Choroid plexus epithelial cell (primary cell): ENCODE measurements at places on chromosomes 12 and 14.

DNA sequence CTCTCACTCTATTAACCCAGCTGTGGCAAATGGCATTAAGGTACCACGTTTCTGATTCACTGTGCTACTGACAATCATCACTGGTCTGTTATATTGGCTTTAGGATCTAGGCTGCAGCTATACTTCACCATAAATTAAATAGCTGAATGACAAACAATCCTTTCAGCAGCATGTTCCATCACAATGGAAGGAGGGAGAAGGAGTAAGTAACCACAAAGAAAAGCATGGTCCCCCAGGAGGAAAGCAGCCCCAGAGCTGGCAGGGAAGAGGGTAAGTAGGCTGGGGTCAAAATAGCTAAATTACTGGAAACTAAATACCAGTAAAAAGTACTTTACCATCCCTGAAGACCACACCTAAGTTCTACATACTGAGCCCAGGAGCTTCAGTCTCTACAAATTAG is 2.8 kb downstream of the ARMH4 start:
- DNase-seq, result no peak

DNA sequence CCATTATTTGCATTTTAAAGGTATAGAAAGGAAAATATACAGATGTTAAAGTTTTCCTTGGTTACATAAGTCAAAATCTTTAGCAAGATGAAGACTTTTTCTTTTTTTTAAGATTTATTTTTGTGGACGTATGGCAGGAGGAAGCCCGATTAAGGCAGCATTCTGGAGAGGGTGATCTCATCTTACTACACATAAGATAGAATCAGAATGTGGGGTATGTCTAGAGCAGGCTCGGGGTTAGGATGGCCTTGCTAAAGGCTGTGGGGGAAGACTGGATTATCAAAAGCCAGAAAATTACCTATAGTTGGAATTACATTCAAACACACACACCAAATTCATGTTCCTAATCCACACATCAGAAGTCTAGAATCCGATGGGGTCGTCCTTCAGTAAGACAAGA is 79.6 kb upstream of the OTOGL start:
- no peak for DNase-seq

DNA sequence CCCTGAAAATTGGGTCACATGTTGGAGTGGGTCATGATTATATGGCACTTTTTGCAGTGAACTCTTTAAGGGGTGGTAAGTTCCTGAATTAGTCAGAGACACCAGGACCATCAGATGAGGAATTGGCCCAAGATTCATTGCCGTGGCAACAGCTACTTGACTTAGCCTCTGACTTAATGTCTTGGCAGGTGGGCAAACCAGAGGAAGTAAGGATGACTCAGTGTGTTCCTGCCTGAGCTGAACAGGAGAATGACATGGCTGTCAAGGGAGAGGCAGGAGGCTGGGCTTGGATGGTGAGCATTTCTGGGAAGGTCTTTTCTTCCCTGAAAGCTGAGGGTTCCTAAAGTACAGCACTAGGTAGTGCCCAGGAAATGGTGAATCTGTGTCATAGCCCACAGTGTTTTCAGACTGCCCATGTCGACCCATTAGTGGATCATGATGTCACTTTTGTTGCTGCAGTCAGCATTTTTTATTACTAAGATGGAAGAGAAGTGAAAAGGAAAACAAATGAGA is 170.1 kb upstream of the PWP1 start:
- DNase-seq, result peak; percentile 96

DNA sequence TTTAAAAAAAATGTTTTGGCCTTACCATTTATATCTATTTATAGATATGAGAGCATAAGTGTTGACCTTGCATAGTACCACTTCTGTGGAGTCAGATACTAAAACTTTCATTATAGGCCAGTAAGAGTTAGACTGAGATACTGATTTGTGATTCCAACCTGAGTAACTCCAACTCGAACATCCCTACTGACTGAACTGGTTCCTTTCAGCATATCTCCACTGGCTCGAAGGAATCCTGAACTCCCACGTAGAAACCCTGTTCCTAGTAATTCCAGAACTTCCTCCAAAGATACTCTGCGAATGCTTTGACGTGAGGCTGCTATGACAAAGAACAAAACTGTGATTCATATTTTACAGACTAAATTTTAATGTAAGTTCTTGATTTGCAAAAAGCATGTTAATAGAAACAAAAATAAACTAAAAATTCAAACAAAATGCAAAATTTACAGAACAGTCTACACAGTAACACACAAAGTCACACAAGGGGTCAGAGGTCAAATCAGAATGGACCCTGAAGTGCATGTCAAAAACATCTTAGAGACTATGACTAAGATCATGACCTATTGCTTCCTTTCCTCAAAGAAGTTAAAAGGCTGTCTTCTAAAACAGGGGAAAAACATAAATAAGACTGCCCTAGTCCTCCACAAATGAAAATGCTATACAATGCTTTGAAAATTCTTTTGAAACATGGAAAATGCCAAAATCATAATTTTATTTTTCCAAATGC is 31.5 kb downstream of the HEATR5A start:
- peak; percentile 71 for DNase-seq

- DNase-seq, result no peak
Measured at GRCh38 chr12:93524386-93525133, 47.9 kb upstream of the SOCS2 start.

- no peak for DNase-seq
Measured at GRCh38 chr12:51369581-51369980, 21.6 kb downstream of the GALNT6 start.

- peak; percentile 26 for DNase-seq
Measured at GRCh38 chr12:64431791-64432190, 20.1 kb upstream of the TBK1 start.

GRCh38 chr12:54981796-54982195 is 2.8 kb downstream of the TESPA1 start:
- DNase-seq, result no peak

DNA sequence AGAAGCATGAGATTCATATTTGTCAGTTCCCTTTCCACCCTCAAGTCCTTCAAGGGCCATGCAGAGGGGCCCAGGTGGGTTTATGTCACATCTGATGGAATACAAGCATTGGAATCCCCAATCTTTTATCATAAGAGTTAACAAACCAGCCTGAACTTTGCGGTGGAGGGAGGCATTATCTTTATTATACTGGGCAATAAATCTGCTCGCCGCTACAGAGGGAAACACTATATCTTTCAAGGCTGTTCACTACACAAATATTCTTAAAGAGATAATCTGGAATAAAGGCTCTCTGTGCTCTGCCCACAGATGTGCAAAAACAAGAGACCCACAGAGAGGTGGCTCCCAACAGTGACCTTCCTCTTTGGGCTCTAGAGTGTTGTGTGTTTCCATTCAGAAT is 153.6 kb upstream of the PLEKHA5 start:
- DNase-seq, result no peak

DNA sequence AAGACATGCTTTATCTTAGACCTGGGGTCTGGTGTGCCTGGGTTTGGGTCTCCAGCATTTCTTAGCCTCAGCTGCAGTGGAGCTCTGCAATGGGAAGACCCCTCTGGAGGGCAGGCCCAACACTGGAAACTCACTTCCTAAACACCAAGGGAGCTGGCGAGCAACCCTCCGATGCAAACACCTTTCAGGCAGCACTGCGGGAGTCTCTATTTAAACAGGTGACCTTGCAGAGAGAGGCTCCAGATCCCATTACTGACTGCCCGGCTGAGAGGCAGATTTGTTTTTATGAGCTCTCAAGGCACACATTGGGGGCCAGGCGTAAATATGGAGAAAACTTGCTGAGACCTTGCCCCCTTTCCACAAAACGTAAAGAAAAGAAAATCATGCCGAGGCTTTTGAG is 195.5 kb downstream of the PAX9 start:
- no peak for DNase-seq

DNA sequence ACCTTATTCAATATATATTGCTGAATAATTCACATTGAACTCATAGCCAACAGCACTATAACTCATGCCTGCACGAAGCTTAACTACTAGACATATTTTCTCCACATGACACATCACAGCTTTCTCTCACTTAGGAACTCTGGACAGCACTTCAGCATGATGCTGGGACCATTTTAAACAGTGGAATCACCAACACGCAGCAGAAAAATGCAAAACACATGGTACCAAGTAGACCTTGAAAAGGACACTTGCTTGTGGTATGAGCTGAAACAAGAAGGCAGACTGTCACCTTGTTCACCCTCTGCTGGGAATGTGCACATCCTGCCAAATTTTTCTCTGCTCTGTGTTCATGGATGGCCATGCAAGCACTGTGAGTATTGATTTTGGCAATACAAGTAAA is 34.8 kb upstream of the CD9 start:
- peak; percentile 38 for DNase-seq

GRCh38 chr14:75831455-75831854 is 150.3 kb downstream of the TGFB3 start:
- DNase-seq, result peak; percentile 94

GRCh38 chr12:80235944-80236343 is 136.6 kb downstream of the OTOGL start:
- no peak for DNase-seq

GRCh38 chr14:50974118-50974517 is 29.8 kb upstream of the PYGL start:
- no peak for DNase-seq

DNA sequence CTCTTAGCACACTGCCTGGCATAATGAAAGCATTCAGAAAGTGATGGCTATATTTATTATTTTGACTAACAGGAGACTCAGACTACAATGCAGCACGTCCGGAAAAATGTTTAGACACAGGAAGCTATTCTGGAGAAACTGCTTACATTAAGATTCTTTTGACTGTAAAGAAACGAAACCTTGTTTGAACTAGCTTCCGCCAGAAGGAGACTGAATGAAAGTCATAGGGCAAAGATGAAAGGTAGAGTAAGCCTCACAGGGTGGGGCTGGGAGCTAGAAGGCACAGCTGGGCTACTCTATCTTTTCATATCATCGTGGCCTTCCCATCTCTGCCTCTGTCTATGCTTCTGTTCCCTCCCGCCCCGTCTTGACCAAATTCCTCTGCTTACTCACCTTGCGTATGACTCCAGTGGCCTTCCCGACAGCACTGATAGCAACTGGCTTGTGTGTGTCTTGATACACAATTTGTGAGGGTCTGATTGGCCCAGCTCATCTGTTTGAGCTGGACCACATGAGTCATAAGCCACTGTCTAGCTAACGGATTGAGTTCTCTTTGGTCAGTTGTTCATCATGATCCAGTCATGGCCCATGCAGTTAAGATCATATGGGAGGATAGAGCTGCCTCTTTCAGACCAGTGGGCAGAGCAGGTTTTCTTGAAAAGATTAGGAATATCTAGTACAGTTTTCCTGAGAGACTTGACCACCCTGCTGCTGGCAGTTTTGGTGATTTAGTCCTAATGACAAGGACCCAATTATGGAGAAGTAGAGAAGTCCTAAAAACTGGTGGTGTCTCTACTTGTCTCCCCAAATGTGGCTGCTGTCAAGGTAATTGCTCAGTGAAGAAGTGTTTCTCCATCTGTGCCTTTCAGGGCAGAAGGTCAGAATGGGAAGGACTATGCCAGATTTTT is 151.5 kb upstream of the SLC38A2 start:
- peak; percentile 84 for DNase-seq

DNA sequence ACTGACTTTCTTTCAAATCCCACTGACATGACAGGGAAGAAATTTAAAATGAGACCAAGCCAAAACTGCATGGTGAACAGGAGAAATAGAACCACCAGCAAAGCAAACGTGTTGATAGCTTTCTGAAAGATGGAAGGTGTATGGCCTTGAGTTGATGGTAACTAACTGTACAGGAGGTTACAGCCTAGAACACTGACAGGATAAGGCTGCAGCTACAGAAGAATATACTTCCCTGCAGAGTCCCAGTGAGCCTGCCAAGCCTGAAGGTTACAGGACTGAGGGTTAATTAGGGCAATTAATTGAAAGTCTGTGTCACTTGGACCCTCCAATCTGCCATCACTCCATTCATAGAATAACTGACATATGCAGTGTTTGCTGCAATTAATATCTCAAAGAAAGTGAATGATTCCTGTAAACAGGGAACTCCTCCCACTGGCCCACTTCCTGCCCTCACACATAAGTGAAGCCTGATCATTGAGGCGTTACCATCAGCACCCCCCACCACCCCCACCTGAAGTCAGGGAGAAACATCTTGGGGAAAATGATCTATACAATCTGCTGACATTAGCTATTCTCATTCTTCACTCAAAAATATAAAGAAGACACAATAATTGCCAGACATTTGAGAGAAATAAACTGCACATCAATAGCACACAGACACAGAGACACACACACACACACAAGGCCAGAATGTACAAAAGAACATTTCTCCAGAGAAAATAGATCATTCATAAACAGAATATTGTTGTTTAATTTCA is 73.4 kb downstream of the GTF2A1 start:
- DNase-seq, result no peak

GRCh38 chr14:71467361-71467811 is 464.8 kb upstream of the RGS6 start:
- DNase-seq, result no peak

GRCh38 chr12:9669534-9669933 is at the start of gene CLEC2D:
Gene CLEC2D, plus strand, starts transcription at chr12:9669713. Its CDS starts 22 bp downstream, at chr12:9669735.
- no peak for DNase-seq

GRCh38 chr12:44716711-44717110 is 159.4 kb downstream of the NELL2 start:
- no peak for DNase-seq

DNA sequence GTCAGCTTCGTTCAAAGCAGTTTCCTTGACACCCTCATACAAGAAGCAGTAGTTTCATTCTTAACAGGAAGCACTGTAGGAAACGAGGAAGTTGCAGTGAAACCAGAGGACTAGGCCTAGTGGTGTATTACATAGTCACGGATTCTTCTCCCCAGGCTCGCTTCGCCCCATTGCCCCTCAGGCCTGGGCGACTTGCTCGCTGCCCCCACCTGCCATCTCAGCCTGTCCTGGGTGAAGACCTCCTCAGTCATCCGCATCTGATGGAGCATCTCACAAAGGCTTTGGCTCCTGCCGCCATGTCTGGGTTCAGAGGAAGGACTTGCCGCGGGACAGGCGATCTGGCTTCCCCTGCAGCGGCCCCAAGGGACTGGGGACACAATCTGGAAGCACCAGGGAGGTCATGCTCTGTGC is 93.5 kb downstream of the LMNTD1 start:
- no peak for DNase-seq

DNA sequence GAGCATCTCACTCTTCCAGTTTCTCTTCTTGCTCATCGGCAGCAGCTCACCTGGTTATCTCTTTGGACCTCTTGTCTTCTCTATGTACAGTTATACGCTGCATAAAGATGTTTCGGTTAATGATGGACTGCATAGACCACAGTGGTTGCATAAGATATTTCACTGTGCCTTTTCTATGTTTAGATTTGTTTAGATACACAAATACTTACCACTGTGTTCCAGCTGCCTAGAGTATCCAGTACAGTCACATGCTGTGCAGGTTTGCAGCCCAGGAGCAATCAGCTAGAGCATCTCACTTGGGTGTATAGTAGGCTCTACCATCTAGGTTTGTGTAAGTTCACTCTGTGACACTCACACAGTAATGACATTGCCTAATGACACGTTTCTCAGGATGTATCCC is 57.6 kb downstream of the FBXL14 start:
- DNase-seq, result no peak

- peak; percentile 9 for DNase-seq
Measured at GRCh38 chr14:21436567-21437062, 19.3 kb downstream of the CHD8 start.
